ENCODE measurements at places on chromosomes 1 and 21. TPM values are rescaled to one million over a fixed set of nuclear protein-coding genes. Genes with fewer than 3 reads are reported as not detected.

FMO1 gene
- total RNA-seq: not detected

C1orf185 gene
- total RNA-seq: not detected

LCE2B gene
- not detected for total RNA-seq

DCST1 gene
- 0.89 TPM for total RNA-seq

OR2L2 gene
- not detected for total RNA-seq

PTPN22 gene
- 8.5 TPM for total RNA-seq

DTL gene
- not detected for total RNA-seq

CELA2B gene
- not detected for total RNA-seq

CRABP2 gene
- not detected for total RNA-seq

SEC16B gene
- 32.1 TPM for total RNA-seq

ETV3 gene
- total RNA-seq: 16.5 TPM

MAP1LC3C gene
- not detected for total RNA-seq

CLCA4 gene
- not detected for total RNA-seq

RAB29 gene
- total RNA-seq: 7.9 TPM

SZT2 gene
- total RNA-seq: 64.0 TPM

FRRS1 gene
- 4.9 TPM for total RNA-seq

All from stomach (tissue), 19 donors.